IPS DF 6.9 (cell line): ENCODE measurements at places on chromosomes 5 and 9.

- H3K4me3 ChIP-seq: peak overlapping the region; percentile 11; the same call in 1 of the 2 replicates
- no peak for DNase-seq
- H3K36me3 ChIP-seq: no peaks in the 10 kb centered on the region
- H3K4me1 ChIP-seq: peaks cover 5% of the 10 kb centered on the region; the same call in 1 of the 2 replicates
- no peak overlapping the region for H3K27ac ChIP-seq
Observed at GRCh38 chr5:73234204-73234555, 61.2 kb downstream of the TMEM174 start.

DNA sequence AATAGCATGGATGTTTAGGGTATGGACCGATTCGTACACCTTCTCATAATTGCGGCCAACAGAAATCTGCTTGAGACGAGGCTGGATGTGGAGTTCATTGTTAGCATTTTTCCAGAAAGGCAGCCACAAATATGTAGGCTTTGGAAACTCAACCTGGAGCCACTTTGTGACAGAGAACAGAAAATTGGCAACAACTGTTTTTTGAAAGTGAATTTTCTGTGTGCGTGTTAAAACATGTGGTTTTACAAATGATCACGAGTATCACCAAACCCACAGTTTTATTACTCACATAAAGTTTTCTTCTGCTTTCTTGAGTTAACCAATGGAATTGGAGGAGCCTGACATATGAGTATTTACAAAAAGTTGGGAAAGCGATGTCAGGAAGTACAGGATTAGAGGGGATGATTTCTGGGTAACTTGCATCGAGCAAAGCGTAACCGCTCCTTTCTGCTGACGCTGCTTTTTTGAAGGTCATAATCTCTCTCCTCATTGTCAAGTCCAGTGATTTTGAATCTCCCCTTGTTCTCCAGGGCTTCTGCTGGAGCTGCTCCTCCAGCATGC is 138.5 kb upstream of the TAF11L2 start:
- no peaks in the 10 kb centered on the region for H3K4me1 ChIP-seq
- H3K4me3 ChIP-seq: no peak overlapping the region
- no peak for DNase-seq
- no peaks in the 10 kb centered on the region for H3K27me3 ChIP-seq

DNA sequence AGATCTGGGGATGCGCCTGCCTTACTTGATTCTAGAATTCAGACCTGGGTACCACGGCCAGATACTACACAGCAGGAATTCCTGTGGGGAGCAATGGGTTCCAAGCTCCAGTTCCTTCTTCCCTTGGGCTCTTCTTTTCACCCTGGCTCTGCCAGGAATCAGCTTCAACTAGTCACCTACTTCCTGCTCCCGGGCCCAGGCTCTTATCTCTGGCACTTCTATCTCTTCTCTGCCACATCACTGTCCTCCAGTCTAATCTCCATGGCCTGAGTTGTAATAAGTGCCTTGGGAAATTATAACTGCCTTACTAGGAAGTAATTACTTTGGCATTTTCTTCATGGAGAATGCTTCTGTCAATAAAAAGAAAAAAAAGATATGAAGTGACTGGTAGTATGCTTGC is 26.2 kb upstream of the SERINC5 start:
- H3K36me3 ChIP-seq: no peaks in the 10 kb centered on the region
- no peak for DNase-seq
- H3K4me1 ChIP-seq: no peaks in the 10 kb centered on the region
- H3K4me3 ChIP-seq: no peak overlapping the region
- no peak overlapping the region for H3K27ac ChIP-seq

GRCh38 chr5:65482736-65483545 is 1.2 kb upstream of the ADAMTS6 start:
- no peak overlapping the region for H3K27ac ChIP-seq
- no peak for DNase-seq
- peak overlapping the region; percentile 55; the same call in 1 of the 2 replicates for H3K4me3 ChIP-seq
- no peaks in the 10 kb centered on the region for H3K36me3 ChIP-seq
- 0 out of 2 replicates have a peak, but pooled peaks cover 1% of the 10 kb centered on the region for H3K4me1 ChIP-seq

GRCh38 chr5:178213748-178214151 is 9.4 kb downstream of the HNRNPAB start:
- DNase-seq: no peak
- H3K4me1 ChIP-seq: peaks cover 2% of the 10 kb centered on the region; the same call in 1 of the 2 replicates
- no peak overlapping the region for H3K27ac ChIP-seq
- peaks cover 55% of the 10 kb centered on the region for H3K36me3 ChIP-seq

- DNase-seq: no peak
Observed at GRCh38 chr9:115234094-115234493, 116.1 kb upstream of the TNC start.

GRCh38 chr9:132811985-132812384 is 66.1 kb downstream of the AK8 start:
- no peak overlapping the region for H3K27ac ChIP-seq
- H3K4me1 ChIP-seq: peaks cover 3% of the 10 kb centered on the region
- no peaks in the 10 kb centered on the region for H3K36me3 ChIP-seq

GRCh38 chr5:51466214-51466613 is 83.0 kb downstream of the ISL1 start:
- DNase-seq: no peak
- H3K27ac ChIP-seq: no peak overlapping the region
- no peak overlapping the region for H3K4me3 ChIP-seq
- no peaks in the 10 kb centered on the region for H3K4me1 ChIP-seq
- H3K36me3 ChIP-seq: no peaks in the 10 kb centered on the region
- H3K27me3 ChIP-seq: no peaks in the 10 kb centered on the region

DNA sequence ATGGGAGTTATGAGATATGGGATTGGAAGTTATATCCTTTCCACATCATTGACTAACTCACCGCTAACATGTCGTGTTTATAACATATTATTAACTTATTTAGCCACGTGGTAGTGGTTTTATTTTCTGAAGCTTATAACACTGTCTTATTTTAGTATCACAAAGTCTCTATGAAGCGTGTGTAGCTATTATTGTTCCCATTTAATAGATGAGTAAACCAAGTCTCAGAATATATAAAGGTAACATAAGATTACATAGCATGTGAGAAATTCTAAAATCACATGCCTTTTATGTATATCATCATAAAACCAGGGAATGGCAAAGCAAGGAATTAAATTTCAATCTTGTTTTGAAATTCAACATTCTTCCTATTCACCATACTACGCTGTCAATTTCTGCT is 15.3 kb downstream of the AP3B1 start:
- DNase-seq: no peak
- H3K4me3 ChIP-seq: no peak overlapping the region
- peaks cover 2% of the 10 kb centered on the region; the same call in 1 of the 2 replicates for H3K4me1 ChIP-seq

DNA sequence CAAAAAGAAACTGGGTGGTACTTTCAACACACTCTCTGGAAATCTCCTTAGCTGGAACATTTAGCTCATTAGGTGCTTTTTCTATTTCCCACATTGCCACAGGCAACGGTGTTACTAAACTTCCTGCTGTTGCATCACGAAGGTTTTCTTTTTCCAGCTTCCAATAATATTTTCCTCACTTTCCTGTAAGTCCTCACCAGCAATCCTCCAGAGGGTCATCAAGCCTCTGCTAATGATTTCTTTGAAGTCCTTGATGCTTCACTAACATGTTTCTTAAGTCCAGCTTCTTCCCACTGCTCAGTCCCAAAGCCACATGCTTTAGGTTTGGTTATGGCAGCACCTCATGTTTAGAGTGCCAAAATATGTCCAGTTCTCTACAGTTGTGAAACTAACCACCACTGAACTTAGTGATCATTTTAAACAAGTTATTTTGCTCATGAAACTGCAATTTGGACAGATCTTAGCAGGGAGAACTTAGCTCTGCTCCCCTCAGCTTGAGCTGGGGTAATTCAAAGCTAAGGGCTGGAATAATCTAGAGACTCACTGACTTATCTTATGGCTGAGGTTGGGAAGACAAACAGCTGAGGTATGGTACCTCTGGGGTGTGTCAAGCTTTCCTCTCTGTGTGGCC is 39.9 kb upstream of the RETREG1 start:
- H3K36me3 ChIP-seq: no peaks in the 10 kb centered on the region
- H3K4me3 ChIP-seq: no peak overlapping the region
- DNase-seq: no peak

DNA sequence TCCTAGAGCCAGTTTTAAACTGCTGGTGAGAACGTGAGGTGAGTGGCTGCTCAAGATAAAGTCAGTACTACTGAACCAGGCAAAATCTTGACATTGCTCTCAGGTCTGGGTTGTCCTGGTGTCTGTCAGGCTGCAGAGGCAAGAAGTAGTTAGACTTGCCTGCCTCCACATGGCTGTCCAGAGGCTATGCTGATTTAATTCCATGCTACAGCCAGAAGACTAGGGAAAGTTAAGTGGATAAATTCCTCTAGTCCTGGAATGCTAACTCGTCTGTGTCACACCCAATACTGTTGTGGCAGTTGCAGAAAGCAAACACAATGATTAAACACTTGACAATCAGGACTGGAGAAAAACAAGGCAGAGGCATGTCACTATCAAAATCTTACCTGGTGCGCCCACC is 118.9 kb downstream of the ACER2 start:
- H3K27ac ChIP-seq: no peak overlapping the region
- no peaks in the 10 kb centered on the region for H3K27me3 ChIP-seq
- no peaks in the 10 kb centered on the region for H3K36me3 ChIP-seq
- H3K4me3 ChIP-seq: no peak overlapping the region

GRCh38 chr9:84325347-84325973 is 15.1 kb downstream of the SLC28A3 start:
- no peaks in the 10 kb centered on the region for H3K36me3 ChIP-seq
- no peaks in the 10 kb centered on the region for H3K4me1 ChIP-seq
- no peak for DNase-seq
- H3K27me3 ChIP-seq: no peaks in the 10 kb centered on the region
- H3K27ac ChIP-seq: no peak overlapping the region

DNA sequence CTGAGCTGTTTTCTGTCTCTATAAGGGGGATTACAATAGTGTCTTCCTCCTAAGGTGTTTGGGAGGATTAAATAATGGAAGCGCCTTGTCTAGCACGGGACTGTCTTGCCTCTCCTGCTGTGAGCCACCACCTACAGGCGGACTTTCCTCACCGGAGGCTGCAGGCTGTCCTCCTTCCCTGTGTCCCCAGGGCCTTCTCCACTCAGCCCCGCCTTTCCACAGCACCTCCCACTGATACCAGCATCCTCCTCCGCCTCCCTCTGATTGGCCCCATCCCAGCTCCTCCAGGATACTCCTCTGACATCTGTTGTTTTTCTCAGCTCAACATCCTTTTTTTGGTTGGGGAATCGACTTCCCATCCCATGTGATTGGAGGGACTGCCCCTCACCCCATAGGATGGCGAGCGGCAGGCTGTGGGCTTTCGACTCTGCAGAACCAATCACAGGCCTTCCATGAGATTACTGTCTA is 851 bp upstream of the ZDHHC12 start:
- peaks cover 7% of the 10 kb centered on the region for H3K36me3 ChIP-seq
- no peaks in the 10 kb centered on the region for H3K27me3 ChIP-seq
- H3K4me3 ChIP-seq: peak overlapping the region; percentile 18; the same call in 1 of the 2 replicates
- DNase-seq: peak; percentile 75

- no peaks in the 10 kb centered on the region for H3K4me1 ChIP-seq
- H3K27ac ChIP-seq: no peak overlapping the region
- H3K36me3 ChIP-seq: no peaks in the 10 kb centered on the region
- H3K4me3 ChIP-seq: no peak overlapping the region
- DNase-seq: no peak
Observed at GRCh38 chr5:155309021-155309746, 295.6 kb downstream of the KIF4B start.

DNA sequence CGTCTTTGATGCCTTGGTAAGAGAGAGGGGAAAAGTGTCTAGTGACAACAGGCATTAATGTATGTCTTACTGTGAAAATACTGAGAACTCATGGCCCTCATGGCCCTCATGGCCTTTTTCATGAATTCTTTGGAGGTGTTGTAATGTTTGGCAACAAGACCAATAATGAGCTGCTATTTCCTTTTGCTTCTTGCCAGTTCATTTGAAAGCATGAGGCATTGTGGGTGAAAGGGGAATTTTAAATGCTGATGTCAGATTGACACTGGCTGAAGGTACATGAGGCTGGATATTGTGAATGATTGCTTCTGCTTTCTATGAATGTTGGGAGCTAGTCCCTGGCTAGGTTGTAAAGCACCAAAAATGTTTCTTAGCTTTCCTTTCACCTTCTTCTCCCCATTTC is 79.2 kb downstream of the DOCK2 start:
- no peaks in the 10 kb centered on the region for H3K4me1 ChIP-seq
- no peak for DNase-seq
- H3K4me3 ChIP-seq: no peak overlapping the region
- H3K27ac ChIP-seq: no peak overlapping the region
- H3K27me3 ChIP-seq: no peaks in the 10 kb centered on the region
- no peaks in the 10 kb centered on the region for H3K36me3 ChIP-seq

GRCh38 chr5:119789406-119790117 is 160.2 kb downstream of the FAM170A start:
- no peaks in the 10 kb centered on the region for H3K27me3 ChIP-seq
- no peak overlapping the region for H3K4me3 ChIP-seq
- no peak overlapping the region for H3K27ac ChIP-seq

GRCh38 chr5:14039576-14039975 is 95.1 kb upstream of the DNAH5 start:
- no peak overlapping the region for H3K27ac ChIP-seq
- no peak for DNase-seq
- H3K27me3 ChIP-seq: no peaks in the 10 kb centered on the region

- peaks cover 3% of the 10 kb centered on the region; the same call in 1 of the 2 replicates for H3K4me1 ChIP-seq
- no peak overlapping the region for H3K4me3 ChIP-seq
- H3K27me3 ChIP-seq: no peaks in the 10 kb centered on the region
Observed at GRCh38 chr9:89946741-89947140, 341.9 kb downstream of the GADD45G start.

DNA sequence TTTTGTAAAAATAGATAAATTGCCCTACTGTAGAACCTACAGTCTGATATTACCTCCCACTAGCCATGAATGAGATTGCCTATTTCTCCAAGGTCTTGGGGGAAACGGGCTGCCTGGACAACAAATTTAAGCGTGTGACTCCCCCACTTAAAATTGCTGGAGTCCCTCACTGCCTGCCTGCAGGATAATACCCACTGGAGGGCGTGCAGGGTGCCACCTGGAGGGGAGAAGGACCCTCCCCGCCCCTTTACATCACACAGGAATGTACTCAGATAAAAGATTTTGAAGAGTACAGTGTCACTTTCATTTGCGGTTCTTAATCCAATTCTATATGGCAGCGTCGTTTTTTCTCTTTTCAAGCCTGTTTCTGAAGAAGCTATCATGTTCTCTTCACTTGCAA is 6.2 kb upstream of the TRIM7 start:
- H3K36me3 ChIP-seq: no peaks in the 10 kb centered on the region
- H3K27ac ChIP-seq: no peak overlapping the region
- H3K4me3 ChIP-seq: no peak overlapping the region
- H3K4me1 ChIP-seq: no peaks in the 10 kb centered on the region
- no peak for DNase-seq
- H3K27me3 ChIP-seq: peaks cover under 1% of the 10 kb centered on the region; the same call in 1 of the 2 replicates

- peaks cover 29% of the 10 kb centered on the region for H3K4me1 ChIP-seq
- H3K4me3 ChIP-seq: no peak overlapping the region
- H3K27ac ChIP-seq: no peak overlapping the region
- no peaks in the 10 kb centered on the region for H3K36me3 ChIP-seq
Observed at GRCh38 chr9:131679261-131680020, 60.4 kb downstream of the RAPGEF1 start.

GRCh38 chr5:37840053-37841034 is 503 bp upstream of the GDNF start:
- peaks cover 3% of the 10 kb centered on the region; the same call in 1 of the 2 replicates for H3K4me1 ChIP-seq
- peaks cover 56% of the 10 kb centered on the region for H3K27me3 ChIP-seq
- H3K27ac ChIP-seq: no peak overlapping the region
- peak overlapping the region; percentile 28; the same call in 1 of the 2 replicates for H3K4me3 ChIP-seq
